Naive B cell (primary cell): ENCODE measurements at places on chromosomes 13 and 19. TPM values are rescaled to one million over a fixed set of nuclear protein-coding genes. Genes with fewer than 3 reads are reported as not detected.
A peak's percentile ranks its signal among the peaks of the same experiment; 100 is the strongest.

ZSCAN4 gene
- polyA plus RNA-seq: not detected

CYP2B6 gene
- not detected for polyA plus RNA-seq

FBXO27 gene
- not detected for polyA plus RNA-seq

ZNF577 gene
- 9.4 TPM for polyA plus RNA-seq

DAND5 gene
- polyA plus RNA-seq: not detected

LRRC63 gene
- not detected for polyA plus RNA-seq

OR7C1 gene
- polyA plus RNA-seq: not detected

RNASEH2B gene
- polyA plus RNA-seq: 169 TPM

AZU1 gene
- polyA plus RNA-seq: not detected

GRCh38 chr19:11421371-11422098, 2.4 kb upstream of the RGL3 start:
- DNase-seq: peak; percentile 35
- H3K27me3 ChIP-seq: peaks cover 8% of the 10 kb centered on the region
- peaks cover 51% of the 10 kb centered on the region for H3K4me1 ChIP-seq

GRCh38 chr13:51457086-51457815, 4.4 kb upstream of the INTS6 start:
- peaks cover 30% of the 10 kb centered on the region for H3K4me1 ChIP-seq
- DNase-seq: no peak
- H3K27ac ChIP-seq: no peak overlapping the region
- H3K4me3 ChIP-seq: no peak overlapping the region

DNA sequence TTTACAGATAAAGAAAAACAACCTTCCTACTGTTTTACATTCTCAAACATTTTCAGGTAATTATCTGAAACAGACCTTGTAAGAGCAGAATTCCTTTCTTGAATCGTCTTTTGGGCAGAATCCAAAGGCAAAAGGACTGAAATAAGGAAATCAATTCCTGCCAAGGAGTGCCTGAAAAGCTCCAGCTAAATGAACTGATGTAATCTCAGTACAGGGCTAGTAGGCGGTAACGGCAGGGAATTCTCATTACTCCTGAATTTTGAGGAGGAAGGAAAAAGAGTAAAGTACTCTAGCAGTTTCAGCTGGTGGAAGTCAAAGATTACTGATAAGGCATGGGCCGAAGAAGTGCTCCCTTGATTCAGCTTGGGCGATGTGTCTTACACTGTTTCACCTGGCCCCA, 168.4 kb downstream of the PCDH9 start:
- H3K4me1 ChIP-seq: peaks cover 7% of the 10 kb centered on the region
- H3K27ac ChIP-seq: no peak overlapping the region
- no peaks in the 10 kb centered on the region for H3K36me3 ChIP-seq
- no peak for DNase-seq

DNA sequence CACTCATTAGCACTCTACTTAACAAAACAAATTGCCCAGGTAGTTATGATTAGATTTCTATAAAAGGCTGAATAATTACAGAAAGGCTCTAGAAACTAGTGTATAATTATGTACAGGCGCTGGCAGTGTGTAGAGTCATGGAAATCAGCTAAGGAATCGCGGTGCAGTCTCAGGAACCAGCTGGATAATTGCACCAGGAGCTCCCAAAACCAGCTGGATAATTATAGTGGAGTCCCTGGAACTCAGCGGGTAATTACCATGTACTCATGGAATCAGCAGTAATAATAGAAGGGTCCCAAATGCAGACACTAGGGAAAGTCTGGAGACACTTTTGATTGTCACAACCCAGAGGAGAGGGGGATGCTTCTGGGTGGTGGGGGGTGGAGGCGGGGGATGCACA, 23.2 kb upstream of the TTYH1 start:
- H3K4me1 ChIP-seq: peaks cover 35% of the 10 kb centered on the region
- no peak overlapping the region for H3K4me3 ChIP-seq
- DNase-seq: no peak
- H3K27me3 ChIP-seq: peaks cover 6% of the 10 kb centered on the region
- no peaks in the 10 kb centered on the region for H3K36me3 ChIP-seq
- H3K27ac ChIP-seq: no peak overlapping the region

DNA sequence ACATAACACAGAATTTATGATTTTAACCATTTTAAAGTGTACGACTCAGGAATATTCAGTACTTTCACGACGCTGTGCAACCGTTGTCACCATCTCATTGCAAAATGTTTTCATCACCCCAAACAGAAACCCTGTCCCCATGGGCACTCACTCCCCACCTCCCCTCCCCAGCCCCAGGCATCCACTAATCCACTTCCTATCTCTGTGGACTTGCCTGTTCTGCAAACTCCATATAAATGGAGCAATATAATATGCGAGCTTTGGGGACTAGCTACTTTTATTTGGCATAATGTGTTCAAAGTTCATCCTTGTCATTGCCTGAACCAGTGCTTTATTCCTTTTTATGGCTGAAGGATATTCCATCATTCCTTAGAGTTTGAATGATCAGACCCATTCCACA, 7.3 kb upstream of the INSR start:
- no peak overlapping the region for H3K27ac ChIP-seq
- no peak for DNase-seq
- H3K4me1 ChIP-seq: peaks cover 3% of the 10 kb centered on the region
- no peaks in the 10 kb centered on the region for H3K36me3 ChIP-seq
- no peak overlapping the region for H3K4me3 ChIP-seq

DNA sequence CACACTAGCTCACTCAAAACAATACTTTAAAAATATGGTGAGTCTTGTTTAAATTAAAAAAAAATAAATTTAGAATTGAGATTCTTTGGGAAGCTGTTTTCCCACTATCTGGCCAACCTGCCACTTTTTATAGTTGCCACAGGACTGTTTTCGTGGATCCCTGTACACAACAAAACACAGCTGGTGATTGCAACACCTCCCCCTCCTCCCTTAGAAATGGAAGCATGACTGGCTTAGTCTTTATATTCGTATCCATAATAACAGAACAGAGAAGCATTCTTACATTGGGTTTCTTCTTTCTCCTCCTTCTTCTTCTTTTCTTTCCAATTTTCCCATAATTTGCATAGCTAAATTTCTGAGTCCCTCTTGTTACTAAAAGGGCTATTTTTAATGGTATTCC, 79.5 kb upstream of the GJB6 start:
- DNase-seq: no peak
- no peak overlapping the region for H3K4me3 ChIP-seq
- H3K36me3 ChIP-seq: peaks cover 11% of the 10 kb centered on the region
- no peak overlapping the region for H3K27ac ChIP-seq
- H3K27me3 ChIP-seq: peaks cover 13% of the 10 kb centered on the region

DNA sequence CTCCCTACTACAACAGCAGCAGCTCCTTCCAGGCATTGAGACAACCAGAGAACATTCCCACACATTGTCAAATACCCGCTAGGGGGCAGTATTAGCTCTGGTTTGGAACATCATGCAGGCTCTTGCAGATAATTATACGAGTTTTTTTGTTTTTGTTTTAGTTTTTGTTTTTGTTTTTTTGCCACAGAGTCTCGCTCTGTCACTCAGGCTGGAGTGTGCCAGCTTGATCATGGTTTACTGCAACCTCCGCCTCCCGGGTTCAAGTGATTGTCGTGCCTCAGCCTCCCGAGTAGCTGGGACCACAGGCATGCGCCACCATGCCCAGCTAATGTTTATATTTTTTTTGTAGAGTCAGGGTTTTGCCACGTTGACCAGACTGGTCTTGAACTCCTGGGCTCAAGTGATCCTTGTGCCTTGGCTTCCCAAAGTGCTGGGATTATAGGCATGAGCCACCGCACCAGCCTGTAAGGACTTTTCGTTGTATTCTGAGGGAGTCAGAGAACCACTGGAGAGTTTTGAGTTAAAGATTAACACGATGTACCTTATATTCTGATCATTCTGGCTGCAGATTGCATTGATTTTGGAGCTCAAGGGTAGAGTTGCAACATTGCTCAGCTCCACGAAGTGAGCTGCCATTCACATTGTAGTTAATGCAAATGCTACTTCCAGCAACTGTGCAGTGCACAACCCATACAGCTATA, 41.7 kb upstream of the CEACAM20 start:
- H3K4me1 ChIP-seq: peaks cover 8% of the 10 kb centered on the region
- peaks cover 19% of the 10 kb centered on the region for H3K27me3 ChIP-seq
- no peak overlapping the region for H3K4me3 ChIP-seq
- peak; percentile 40 for DNase-seq
- no peak overlapping the region for H3K27ac ChIP-seq
- no peaks in the 10 kb centered on the region for H3K36me3 ChIP-seq

DNA sequence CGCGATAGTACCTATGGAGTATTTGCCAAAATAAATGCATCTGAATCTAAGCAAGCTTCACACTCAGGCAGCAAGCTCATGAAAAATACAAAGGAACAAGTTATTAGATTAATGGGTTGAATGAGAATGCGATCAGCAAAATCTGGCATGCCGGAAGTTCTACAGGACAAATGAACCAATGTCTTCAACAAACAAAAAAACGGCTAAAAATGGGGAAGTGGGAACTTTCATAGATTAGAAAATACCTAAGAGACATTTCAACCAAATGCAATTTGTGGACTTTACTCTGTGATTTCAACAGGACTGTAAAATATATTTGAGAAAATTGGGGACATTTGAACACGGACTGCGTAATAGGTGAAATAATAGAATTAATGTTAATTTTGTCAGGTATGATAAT, 22.4 kb upstream of the RNASEH2B start:
- H3K4me3 ChIP-seq: no peak overlapping the region
- peaks cover 50% of the 10 kb centered on the region for H3K4me1 ChIP-seq
- H3K27me3 ChIP-seq: no peaks in the 10 kb centered on the region
- no peaks in the 10 kb centered on the region for H3K36me3 ChIP-seq
- H3K27ac ChIP-seq: peak overlapping the region; percentile 7
- DNase-seq: peak; percentile 34

DNA sequence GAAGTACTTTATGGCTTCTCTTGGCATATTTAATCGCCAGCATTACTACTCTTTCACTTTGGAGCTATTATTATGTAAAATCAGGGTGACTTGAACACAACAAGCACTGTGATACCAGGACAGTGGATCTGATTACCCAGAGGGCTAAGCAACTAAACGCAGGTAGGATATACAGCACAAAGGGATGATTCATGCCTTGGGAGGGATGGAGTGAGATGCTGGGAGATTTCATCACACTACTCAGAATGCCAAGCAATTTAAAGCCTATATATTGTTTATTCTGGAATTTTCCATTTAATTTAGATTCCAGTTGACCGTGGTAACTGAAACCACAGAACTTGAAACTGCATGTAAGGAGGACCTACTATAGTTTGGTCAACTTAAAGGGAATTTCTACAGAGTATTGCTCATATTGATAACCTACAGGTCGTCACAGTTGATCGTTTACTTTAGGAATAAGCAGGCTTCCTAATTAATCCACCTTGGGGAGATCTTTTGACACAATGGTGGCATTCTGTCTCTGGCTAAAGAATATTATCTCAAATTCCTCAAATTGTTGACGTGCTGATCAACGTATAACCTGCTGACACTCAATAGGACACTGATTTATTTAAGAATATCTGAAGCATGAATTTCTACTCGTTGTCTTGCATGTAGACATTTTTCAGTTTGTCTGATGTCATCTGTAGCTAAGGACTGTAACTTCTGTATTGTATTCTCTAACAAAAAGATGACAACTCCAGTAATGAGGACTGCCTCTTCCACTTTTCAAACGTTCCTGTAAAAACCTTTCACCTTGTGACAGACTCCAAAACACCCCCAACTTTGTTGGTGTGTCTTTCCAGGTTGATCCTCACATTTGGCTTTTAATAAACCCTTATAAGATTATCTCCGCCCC, 254.2 kb downstream of the GPC5 start:
- no peak overlapping the region for H3K4me3 ChIP-seq
- H3K36me3 ChIP-seq: no peaks in the 10 kb centered on the region
- no peak for DNase-seq
- H3K4me1 ChIP-seq: no peaks in the 10 kb centered on the region

DNA sequence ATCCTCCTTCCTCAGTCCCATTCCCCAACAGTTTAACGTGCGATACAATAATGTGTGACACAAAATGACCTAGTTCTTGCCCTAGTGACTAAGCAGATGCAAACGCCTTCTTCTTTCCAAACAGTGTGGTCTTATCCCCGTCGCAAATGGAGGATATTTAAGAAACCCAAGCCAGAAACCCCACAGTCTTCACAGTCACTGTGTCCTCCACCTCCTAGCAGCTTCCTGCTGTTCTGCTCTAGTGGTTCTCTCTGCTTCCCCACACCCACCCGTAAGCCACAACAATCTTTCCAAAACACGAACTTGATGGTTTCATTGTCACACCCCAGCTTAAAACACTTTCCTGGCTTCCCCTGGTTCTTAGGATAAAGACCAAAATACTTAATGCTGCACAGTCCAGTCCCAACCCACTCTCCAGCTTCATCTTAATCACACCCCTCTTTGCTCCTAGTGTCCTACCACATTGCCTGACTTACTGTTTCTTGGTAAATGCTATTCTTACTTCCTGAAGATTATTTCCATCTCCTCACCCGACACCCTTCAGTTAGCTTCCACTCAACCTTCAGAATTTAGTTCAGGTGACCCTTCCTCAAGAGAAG, 32.3 kb downstream of the ITM2B start:
- H3K27ac ChIP-seq: peak overlapping the region; percentile 97
- H3K27me3 ChIP-seq: no peaks in the 10 kb centered on the region
- peak; percentile 71 for DNase-seq
- H3K36me3 ChIP-seq: peaks cover 22% of the 10 kb centered on the region
- H3K4me3 ChIP-seq: peak overlapping the region; percentile 92
- H3K4me1 ChIP-seq: peaks cover 44% of the 10 kb centered on the region

DNA sequence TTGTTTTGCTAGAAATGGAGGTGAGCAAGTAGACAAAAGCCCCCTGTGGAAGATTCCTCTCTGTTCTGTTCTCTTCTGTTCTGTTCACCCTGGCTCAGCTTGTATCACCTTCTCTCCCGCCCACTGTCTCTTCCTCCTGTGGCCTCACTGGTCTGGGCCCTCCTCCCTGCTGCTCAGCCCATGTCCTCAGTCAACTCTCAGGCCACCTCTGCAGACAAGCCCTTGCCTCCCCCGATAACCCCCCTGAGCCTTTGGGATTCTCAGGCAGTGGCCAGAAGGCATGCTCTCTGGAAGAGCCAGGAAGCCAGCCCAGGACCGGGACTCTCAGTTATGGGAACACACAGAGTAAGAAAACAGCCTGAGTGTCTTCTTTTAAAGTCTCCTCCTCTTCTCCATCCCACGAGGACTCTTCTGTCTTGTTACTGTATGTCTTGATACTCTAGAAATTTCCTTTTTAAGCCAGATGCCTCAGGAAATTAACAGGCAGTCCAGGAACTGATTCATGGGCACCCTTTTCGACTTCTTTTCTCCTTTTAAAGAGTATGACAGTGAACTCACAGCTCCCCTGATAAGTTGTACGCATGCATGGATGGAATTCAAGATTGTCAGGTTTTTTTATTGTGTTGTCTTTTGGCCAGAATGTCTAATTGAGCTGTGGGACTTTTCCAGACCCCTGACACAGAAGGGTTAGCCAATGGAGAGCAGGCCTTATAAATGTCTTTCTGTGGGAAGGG, 33.7 kb downstream of the SHISA2 start:
- DNase-seq: no peak
- no peaks in the 10 kb centered on the region for H3K36me3 ChIP-seq
- no peaks in the 10 kb centered on the region for H3K4me1 ChIP-seq
- H3K4me3 ChIP-seq: no peak overlapping the region

DNA sequence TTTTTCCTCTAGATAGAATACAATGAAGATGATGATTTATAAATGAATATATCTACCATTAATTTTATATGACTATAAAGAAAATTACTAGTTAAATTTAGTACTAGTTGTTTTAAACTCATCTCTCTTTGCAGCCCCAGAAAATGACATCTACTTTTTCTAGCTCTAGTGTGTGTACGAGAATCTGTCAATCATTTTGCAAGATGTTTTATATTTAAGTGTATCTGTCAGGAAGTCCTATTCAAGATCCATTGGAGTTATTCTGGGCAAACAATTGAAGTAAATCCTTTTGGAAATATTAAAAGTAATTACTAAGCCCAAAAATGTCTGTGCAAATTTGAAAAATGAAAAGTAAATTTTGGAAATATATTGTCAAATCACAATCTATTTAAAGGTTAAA, 144.3 kb upstream of the PCDH9 start:
- no peak overlapping the region for H3K4me3 ChIP-seq
- no peaks in the 10 kb centered on the region for H3K27me3 ChIP-seq
- H3K36me3 ChIP-seq: no peaks in the 10 kb centered on the region
- no peaks in the 10 kb centered on the region for H3K4me1 ChIP-seq
